ENCODE measurements at places on chromosomes 7 and 10.

DNA sequence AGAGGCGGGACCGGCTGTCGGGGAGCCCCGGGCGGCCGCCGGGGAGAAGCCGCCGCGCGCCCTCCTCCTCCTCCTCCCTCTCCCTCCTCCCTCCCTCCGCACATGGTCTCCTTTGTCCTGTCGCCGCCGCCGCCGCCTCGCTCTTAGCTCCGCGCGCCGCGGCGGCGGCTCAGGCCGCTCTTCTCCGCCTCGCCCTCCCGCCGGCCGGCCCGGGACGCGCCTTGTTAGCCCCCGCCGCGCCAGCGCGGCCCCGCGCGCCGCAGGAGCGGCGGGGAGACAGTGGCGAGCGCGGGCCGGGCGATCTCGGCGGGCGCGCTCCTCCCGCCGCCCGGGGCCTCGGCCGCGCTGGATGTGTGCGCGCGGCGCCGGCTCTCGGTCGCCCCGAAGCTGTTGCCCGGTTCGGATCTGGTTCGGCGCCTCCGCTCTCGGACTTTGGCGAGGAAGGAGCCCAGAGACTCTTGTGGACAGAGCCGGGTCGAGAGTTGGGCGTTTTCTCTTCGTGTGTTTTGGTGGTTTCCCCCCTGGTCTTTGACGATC is 437.4 kb upstream of the GALNT17 start:
- peak; percentile 43 for DNase-seq

DNA sequence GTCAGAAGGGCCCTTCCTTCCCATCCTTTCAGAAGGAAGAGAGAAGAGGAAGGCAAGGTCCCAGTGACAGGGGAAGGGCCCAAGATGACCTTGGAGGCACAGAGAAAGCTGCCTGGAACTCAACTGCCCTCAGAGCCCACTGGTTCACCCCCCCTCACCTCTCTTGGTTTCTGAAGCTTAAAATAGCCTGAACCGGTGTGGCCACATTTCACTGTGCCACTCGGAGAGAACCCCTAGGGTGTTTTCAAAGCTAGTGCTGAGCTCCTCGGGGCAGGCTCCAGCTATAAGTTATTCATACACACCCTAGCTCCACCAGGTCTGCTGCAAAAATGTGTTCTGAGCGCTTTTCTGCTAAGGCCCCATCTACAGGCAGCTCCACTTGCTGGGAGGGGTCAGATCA is 60.9 kb upstream of the ADRB1 start:
- DNase-seq = no peak

DNA sequence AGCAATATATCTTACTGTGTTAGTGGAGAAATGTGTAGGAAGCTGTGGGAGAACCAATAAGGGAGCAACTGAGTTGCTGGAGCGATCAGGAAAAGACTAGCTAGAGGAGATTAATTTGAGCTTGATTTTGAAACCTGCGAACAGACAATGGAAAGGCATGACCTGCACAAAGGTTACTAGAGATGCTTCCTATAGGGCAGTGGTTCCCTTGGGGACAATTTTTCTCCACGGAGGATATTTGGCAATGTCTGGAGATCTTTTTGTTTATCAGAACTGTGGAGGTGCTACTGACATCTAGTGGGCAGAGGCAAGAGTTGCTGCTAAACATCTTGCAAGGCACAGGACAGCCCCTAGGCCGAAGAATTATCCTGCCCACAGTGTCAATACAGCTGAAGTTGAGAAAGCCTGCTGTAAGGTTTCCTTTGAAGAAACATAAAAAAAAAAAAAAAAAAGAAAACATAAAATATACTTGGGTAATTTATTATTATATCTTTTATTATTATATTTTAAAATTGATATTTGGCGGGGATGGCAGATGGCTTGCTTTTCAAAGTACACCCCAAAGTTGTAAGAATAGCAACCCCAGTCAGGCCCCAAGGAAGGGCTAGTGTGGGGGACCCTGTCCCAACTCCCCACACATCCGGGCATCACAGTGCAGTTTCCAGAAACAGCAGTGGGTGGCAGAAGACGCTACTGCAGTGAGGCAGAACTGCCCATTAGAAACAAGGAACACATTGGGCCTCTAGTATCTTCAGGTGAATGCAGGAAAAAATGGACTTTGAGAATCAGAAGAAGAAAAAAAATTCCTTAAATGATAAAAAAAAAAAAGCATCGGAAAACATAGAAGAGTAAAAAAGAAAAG is 481.6 kb downstream of the SH2D4B start:
- DNase-seq = no peak

DNA sequence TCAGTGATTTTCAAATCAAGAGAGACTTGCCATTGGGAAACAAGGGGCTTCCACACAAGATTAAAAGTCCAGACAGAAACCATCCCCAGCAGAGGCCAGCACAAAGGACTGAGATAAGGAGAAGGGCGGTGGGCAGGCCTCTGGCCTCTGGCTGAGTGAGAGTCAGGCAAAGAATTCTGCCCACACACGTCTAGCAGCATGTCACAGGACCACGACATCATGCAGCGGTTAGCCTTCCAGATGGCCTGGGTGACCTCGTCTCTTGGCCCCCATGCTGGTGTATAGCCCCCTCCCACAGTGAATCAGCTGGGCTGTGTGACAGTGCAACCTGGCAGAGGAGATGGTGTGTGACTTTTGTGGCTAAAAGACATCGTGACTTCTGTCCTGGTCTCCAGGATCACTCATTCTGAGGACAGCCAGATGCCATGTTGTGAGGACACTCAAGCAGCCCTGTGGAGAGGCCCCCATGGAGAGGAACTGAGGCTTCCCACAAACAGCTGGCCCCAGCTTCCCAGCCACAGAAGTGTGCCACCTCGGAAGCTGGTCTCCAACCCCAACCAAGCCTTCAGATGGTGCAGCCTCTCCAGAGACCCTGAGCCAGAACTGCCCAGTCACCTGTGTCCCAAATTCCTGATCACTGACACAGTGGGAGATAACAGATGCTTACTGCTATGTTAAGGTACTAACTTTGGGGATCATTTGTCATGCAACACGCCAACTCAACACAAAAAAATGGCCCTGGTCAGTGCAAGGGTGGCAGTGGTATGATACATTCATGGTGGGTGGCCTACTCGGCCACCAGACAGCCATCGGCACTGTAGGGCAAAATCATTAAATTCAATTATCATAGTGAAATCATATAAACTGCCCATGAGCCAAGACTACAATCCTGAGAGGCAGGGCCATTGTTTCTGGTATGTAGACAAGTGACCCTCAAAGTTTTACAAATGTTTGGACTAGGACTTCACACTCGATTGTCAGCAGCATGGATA is 73.2 kb downstream of the TNS3 start:
- DNase-seq = no peak

DNA sequence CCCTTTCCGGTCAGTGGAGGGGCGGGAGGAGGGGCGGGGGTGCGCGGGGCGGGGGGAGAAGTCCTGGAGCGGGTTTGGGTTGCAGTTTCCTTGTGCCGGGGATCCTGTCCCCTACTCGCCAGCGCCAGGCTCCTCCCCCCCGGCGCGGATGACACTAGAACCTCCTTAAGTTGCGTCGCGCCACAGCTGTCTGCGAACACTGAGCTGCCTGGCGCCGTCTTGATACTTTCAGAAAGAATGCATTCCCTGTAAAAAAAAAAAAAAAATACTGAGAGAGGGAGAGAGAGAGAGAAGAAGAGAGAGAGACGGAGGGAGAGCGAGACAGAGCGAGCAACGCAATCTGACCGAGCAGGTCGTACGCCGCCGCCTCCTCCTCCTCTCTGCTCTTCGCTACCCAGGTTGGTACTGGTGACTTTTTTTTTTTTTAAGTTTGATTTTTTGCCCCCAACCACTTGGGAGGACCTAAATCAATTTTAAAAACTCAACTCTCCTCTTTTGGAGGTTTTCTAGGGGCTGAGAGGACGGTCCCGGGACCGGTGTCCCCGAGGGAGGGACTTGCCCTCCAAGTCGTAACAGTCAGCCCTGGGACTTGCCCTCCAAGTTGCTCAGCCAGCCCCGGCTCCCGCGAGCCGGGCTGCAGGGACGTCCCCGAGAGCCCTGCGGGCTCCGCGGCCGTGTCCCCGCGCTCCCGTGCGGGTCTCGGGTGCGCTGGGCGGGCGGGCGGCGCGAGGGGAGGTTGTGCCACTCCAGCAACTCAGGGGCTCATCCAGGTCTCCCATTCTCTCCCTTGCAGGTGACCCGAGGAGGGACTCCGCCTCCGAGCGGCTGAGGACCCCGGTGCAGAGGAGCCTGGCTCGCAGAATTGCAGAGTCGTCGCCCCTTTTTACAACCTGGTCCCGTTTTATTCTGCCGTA is at the start of gene GATA3:
Gene GATA3 (plus strand): TSS at position 195 of the 914 bp plus-strand sequence. CDS start 968 bp downstream, outside the sequence.
- peak; percentile 89 for DNase-seq

- DNase-seq = no peak
Measured at GRCh38 chr7:34096198-34096651, 190.9 kb downstream of the BMPER start.

GRCh38 chr7:150373049-150373801 is 4.6 kb downstream of the REPIN1 start:
- DNase-seq = no peak

DNA sequence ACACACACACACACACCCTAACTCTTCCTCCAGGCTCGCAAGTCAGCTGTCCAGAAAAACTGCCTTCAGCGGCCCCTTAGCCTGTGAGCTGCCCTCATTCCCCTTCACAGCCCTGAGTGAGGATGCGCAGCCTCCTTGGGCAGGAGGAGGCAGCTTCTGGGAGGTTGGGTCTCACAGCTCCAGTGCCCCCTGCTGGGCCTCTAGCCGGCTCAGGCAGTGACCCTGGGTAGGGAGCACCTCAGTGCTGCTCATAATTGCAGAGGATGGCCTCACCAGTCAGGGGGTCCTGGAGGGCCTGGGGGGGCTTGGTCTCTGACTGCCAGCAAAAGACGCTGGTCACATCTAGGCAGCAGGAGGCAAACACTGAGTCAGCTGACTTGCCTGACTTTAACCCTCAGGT is 43.7 kb downstream of the ZNF273 start:
- DNase-seq = peak; percentile 52

DNA sequence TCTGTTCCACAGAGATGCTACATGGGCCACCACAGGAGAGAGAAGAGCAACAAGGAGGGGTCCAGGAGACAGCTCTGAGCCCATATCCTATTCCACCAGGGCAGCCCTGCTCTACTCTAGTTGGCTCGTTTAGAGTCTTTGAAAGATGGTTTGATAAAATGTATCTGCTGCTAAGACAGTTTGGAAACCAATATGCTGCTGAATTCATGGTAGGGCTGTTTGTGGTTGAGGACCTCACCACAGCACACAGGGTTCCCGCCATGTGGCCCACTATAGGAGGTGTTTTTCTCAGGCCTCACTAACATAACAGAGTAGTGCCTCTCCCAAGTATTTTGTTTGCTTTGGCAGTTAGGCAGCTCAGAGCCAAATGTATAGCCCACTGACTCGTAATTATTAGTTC is 35.8 kb upstream of the ZC3HAV1L start:
- peak; percentile 17 for DNase-seq

GRCh38 chr7:152392254-152392653 is 43.5 kb downstream of the KMT2C start:
- DNase-seq = no peak

GRCh38 chr7:21020667-21021066 is 234.0 kb upstream of the SP8 start:
- DNase-seq = no peak

DNA sequence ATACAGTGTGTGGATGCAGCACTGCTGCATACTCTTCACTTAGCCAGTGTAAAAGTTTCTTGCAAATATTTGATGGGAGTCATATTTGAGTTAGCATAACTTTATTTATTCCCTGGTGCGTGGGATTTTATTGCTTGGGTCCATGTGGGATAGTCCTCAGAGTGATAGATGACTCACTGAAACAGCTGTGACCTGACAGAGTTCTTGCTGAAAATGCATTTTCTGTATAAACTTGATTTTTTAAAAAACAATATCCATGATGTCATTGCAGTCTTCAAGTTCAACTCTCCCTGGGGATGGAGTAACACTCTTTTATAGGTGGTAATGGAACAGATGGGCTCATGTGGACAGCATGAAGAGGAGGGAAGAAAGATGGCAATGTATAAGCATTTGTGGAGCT is 310.0 kb downstream of the PPP1R3A start:
- DNase-seq = no peak

DNA sequence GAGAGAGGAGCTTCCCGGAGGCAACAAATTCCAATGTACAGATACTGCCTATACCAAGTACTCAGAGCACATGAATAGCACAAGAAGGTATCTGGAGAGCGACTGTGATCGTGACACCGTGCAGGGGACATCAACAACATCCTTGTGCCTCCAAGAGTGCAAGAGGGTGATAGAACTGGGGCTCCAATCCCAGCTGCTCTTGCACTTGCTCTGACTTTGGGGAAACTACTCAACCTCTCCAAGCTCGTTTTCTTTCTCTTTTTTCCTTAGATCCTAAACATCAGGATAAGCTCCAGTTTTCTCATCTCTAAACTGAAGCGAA is 12.1 kb downstream of the RFC2 start:
- no peak for DNase-seq

- no peak for DNase-seq
Measured at GRCh38 chr10:29026802-29027580, 261.9 kb upstream of the LYZL1 start.

DNA sequence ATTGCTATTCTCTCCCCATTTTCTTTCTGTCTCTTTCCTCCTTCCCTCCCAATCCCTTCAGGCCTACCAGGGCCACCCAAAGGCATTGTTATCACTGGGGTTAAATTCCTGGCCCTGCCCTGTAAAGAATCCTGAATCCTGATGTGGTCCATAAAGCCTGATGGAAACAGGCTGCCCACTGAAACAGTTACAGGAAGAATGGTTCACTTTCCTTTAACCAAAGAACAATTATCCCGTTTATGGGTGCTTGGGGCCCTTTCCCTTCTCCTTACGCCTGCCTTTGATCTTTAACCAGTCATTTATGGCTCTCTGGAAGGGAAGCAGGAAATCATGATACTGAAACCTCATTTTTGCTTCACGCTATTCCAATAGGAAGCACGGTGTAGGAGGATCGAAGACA is 273.1 kb upstream of the NEBL start:
- no peak for DNase-seq

DNA sequence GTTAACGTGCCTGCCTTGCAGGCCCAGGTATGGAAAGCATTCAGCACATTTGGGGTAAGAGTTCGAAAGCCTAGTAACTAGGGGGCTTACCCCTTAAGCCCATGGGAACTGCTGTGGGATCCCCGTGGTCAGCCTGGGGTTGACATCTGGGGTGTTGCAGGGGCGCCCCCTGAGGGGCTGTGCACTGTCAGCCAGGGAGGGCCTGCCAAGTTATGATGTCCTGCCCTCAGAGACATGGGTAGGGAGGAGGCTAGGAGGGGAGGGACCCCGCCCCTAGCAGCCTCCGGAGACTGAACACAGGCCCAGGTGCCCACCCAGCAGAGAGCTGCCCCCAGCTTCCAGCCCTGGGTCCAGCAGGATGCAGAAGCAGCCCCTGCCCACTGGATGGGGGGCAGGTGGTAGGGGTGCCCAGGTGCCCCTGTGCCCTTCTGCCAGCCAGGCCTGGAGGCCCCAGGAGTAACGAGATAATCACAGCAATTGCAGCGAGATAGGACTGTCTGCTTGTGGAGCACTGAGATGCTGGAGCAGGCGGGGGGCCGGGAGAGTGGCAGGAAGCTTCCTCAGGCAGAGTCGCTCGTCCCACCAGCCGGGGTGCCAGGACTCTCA is 153.3 kb downstream of the UBE2H start:
- no peak for DNase-seq

All from activated T-cell treated with anti-CD3 and anti-CD28 coated beads, Interleukin-2, amount 50 U/mL, for 48 hours (primary cell).